AG04449 (cell line): ENCODE measurements at places on chromosomes 12 and 14.

DNA sequence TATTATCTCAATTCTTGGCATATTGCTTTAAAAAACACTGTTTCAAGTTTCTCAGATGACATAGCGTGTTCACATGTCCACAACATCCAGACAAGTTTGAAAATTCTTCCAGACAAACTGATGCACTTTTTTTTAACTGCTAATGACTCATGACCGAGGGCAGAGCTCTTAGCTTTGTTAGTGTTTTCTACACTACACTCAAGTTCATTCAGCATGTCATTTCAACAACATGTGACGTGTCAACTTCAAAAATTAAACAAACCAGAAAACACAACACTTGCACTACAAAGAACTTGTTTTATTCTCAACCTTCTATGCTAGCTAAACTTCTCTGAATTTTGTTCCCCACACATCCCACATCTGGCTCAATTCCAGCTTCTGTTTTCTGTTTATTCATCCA lies 1186.3 kb upstream of the FLRT2 start:
- no peak for DNase-seq

GRCh38 chr12:102816816-102817434 lies 100.1 kb downstream of the PAH start:
- peak; percentile 3 for DNase-seq

GRCh38 chr14:85010186-85010585 lies 519.8 kb upstream of the FLRT2 start:
- no peak for DNase-seq

DNA sequence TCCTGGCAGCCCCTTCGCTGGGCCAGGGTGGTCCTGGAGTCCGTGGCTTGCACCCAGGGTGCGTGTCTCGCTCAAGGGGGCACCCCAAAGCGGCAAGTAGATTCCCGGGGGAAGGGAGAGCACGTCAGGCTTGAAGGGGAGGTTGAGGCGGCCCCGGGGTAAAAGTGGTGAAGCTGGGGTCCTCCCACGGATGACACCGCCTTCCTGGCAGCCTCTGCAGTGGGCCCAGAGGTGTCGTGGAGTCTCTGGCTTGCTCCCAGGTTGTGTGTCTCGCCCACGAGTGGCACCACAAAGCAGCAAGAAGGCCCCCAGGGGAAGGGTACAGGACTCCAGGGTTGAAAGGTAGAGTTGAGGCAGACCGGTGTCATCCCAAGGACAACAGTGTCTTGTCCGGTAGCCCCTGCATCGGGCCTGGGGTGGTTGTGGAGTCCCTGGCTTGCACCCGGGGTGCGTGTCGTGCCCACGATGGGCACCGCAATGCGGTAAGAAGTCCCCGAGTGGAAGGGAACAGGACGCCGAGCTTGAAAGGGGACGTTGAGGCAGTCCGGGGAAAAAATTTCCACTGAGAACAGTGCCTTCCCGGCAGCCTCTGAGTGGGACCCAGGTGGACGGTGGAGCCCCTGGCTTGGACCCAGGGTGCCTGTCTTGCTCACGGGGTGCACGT lies 158.0 kb upstream of the ALG10B start:
- DNase-seq: no peak

DNA sequence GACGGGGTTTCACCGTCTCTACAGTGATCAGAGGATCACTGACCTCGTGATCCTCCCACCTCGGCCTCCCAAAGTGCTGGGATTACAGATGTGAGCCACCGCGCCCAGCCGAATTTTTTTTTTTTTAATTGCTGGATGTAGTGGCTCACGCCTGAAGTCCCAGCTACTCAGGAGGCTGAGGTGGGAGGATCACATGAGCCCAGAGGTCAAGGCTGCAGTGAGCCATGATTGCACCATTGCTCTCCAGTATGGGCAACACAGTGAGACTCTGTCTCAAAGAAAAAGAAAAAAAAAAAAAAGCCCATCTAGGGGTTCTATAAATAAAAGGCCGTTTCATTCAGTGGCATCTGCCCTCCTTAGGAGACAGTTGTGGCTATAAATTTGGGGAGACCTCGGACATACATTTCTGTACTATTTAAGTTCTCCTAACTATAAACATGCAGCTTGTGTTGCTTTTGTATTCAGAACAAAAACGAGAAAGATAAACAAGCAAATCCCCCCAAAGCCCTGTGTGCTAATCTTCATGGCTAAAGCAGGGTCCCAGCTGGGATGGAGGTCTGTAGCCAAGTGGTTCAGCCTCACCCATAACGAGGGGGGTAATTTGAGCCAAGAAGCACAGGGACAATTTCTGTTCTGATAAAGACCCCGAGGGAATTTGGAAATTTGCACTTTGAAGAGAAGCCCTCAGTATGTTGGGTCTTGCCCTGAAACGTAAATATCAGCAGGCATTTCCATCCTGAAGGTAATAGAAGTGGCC lies 35.0 kb upstream of the BCL7A start:
- DNase-seq: no peak

- no peak for DNase-seq
Measured at GRCh38 chr12:71642264-71642663, 21.4 kb downstream of the ZFC3H1 start.
